ENCODE measurements at places on chromosomes 13 and 19.
A peak's percentile ranks its signal among the peaks of the same experiment; 100 is the strongest.

- DNase-seq = no peak
Measured at GRCh38 chr19:18202778-18203407, 949 bp downstream of the RAB3A start.

DNA sequence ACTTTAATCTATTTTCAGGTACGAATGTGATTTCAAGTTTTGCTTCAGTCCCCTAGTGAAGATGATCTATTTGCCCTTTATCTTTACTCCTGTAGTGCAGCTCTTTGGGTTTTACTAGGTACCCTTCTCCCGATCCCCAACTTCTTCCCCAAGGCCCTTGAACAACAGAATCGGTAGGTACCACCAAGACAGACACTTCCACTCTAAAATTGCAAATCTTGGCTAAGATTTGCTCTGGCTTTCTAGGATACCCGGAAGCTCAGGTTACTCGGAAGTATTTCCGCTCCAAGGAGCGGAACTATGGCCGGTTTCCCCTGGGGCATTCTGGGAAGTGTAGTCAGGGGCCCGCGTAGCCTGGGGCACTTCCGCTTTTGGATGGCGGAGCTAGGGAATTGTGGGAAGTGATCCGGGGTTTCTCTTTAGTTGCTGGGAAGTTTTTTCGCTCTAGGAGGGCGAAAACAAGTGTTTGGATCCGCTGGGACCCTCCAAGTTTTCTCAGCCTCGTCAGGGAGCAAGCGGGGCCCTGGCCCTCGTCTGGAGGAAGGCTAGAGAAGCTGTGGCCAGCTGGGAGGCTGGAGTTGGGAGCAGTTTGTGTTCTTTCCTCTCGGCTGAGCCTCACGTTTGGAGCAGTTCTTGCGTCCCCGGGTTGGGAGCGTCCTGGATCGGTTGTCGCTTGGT lies 5.1 kb upstream of the ZNF227 start:
- peak; percentile 94 for DNase-seq

GRCh38 chr13:26112843-26113242 lies 61.0 kb upstream of the SHISA2 start:
- no peak for DNase-seq

GRCh38 chr13:50077431-50077830 lies 62.2 kb downstream of the KCNRG start:
- no peak for DNase-seq

GRCh38 chr13:113155201-113155600 lies 3.2 kb upstream of the PROZ start:
- DNase-seq = no peak

GRCh38 chr19:58569191-58569942 lies 3.8 kb downstream of the MZF1 start:
- no peak for DNase-seq

DNA sequence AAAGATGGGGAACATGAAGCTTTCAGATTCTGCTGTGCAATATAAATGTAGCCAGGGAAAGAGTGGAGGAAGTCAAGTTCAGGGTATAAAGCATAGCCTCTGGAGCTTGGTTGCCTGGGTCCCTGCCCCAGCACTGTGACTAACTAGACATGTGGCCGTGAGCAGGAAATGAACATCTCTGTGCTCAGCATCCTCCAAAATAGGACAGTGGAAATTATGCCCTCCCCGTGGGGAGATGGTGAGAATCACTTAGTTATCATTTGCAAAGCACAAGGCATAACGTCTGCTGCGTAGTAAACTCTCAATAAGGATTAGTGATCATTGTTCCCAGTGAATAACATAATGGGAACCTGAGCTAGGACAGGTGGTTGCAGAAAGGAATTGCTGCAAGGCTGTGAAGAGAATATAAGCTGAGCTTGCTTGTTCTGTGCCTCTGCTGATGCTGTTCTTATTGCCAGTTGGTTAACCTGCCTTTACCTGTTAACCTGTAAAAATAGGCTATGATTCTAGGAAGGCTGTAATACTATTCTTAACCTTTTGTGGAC lies 441.0 kb downstream of the COG6 start:
- no peak for DNase-seq

GRCh38 chr13:33349288-33349985 lies 63.9 kb upstream of the STARD13 start:
- DNase-seq = peak; percentile 6

DNA sequence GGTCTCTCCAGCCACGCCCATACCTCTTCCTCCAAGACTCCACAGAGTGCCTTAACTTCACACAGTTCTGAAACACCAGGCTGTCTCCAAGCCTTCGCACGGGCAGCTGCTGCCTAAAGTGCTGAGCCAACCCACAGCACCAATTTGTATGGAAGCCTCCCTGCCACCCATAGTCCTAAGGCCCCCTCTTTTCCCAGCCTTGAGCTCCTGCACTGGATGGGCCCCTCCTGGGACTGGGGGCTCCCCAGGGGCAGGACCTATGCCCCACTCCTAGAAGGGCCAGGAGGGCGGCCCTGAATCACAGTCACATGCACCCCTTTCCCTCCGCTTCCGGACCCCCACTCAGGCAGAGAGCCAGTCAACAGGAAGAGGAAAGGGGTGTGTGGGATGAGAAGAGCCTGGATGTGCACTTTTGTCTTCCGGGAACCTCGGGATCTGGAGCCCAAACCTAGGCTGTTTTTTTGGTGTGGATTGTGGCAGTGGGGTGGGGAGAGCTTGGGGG lies 5.1 kb upstream of the FCER2 start:
- DNase-seq = no peak

GRCh38 chr13:92463134-92463533 lies 763.5 kb upstream of the GPC6 start:
- DNase-seq = no peak

DNA sequence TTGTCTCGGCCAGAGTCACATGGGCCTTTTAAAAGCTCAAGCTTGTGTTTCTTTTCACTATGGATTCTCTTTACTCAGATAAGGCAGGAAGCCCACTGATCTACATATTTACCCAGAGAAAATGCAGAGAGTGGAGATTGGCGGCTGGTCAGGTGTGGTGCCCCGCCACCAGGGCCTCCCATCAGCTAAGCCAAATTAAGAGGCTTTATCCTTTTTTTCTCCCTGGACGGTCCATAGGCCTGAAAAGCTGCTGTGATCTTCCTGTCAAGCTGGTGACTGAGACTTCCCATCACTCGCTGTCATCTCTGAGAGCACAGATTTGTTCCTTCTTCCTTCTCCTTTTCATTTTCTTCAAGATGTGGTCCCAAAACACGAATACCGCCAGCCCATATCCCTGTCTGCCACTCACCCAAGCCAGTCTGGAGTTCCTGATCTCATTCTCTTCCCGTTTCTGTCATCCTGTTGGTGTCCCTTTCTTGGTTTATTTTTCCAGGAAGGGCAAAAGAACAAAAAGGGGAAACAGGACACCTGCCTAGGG lies 1.9 kb downstream of the SAFB start:
- no peak for DNase-seq

- no peak for DNase-seq
Measured at GRCh38 chr13:110408286-110408685, 101.2 kb downstream of the COL4A2 start.

DNA sequence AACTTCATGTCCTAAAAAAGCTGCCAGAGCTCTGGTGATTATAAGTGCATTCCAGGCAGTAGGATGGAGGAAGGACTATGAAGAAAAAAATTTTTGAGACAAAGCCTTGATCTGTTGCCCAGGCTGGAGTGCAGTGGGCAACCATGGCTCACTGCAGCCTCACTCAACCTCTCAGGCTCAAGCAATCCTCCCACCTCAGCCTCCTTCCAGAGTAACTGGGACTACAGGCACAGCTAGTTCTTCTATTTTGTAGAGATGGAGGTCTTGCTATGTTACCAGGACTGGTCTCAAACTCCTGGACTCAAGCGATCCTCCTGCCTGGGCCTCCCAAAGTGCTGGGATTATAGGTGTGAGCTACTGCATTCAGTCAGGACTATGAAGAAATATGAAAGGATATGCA lies 161.2 kb downstream of the IRS2 start:
- DNase-seq = no peak

DNA sequence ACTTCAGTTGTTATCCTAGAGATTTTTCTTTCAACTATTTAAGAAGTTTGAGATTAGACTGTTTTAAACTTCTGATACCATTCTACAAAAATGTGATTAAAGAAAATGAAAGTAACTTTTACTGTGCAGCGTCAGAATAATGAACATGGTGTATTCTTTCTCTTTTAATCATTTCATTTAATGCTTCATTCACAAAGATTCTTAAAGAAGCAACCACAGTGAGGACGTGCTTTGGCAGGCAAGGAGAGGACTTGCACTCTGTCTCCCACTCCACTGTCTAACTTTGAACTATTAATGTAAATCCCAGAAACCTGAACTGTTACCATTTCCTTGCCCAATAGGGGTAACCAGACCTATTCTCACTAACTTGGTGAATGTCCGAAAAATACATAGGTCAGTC lies 137.0 kb downstream of the KCNRG start:
- no peak for DNase-seq

DNA sequence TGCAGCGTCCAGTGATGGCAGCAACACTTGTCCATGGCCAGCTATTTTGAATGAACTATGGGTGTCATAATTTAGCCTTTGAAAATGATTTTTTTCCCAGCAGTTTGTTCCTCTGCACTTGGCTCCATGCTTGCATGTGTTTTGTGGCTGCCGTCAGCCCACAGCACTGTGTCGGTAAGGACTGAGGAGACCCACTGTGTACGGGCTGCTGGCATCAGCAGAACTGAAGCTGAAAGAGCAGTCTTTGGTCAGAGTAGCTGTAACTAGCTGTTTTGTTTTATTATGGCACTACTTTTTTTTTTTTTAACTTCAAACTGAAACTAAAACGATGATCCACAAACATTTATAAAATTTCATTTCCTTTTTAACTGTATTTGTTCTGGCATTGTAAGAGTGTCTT lies 50.3 kb upstream of the TEX29 start:
- DNase-seq = no peak

Data from GM03348 (cell line).